ENCODE measurements at places on chromosomes 3 and 15.

DNA sequence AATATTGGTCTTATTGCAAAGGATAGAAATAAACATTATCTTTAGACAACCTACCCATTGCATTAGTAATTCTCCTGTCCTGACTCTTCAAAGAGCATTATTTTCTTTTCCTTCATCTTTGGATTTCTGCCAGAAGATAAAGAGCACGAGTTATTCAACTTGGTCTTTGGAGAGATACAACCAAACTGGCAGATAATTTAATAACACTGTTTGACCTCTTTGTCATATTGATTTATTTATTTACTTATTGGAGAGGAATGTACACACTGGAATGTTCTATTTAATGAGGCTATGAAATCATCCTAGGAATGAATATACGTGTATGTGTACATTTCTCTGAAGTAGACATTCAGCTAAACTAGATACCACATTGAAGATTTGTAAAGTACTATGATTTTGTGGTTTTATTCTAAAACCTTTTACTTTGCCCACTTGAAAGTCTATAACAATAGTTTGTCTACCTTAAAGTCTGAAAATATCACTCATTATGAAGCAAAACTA, 462.1 kb downstream of the C3orf38 start:
- DNase-seq = no peak

GRCh38 chr15:80758130-80758745, 20.9 kb upstream of the CEMIP start:
- no peak for DNase-seq

DNA sequence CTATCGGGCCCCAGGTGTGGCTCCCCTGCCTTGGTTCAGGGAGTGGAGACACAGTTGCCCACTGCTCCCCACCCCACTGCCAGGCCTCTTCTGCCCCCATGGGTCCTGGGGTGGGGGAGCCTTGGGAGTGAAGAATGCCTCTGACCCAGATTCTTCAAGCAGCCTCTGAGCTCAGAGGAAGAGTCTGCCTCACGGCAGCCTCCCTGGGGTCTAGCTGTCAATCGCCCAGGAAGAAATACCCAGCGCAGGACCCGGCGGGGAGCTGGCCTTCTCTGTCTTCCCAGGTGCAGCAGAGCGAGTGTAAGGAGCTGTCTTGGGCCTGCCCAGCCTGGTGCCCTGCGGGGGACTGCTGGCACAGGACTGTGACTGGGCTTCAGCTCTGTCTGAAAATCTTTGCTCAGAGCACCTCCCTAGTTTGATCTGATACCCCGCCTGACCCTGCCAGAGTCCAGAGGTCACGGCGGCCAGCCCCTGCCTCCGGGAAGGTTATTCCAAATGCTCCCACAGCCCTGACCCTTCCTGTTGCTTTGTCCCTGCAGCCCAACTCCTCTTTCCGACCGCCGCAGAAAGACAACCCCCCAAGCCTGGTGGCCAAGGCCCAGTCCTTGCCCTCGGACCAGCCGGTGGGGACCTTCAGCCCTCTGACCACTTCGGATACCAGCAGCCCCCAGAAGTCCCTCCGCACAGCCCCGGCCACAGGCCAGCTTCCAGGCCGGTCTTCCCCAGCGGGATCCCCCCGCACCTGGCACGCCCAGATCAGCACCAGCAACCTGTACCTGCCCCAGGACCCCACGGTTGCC, 11.0 kb downstream of the ANKRD63 start:
- no peak for DNase-seq

- DNase-seq = no peak
Observed at GRCh38 chr3:14768881-14769280, 49.9 kb upstream of the FGD5 start.

DNA sequence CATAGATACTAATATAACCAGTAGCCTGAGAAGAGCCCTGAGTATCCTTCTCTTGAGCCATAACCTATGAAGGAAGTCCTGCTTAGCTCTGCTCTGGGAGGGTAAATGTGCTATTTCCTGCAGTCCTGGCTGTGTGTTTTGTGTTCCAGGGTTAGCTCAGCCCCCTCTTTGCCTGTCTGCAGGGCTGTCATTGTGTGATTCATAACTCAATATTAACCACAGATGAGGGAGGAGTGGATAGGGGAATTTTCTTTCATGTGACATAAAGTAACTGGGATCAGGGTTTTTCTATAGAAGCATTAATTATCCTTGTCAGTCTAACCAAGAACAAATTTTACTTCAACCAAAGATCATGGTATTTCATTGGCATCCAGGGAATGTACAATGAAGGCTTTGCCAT, 183.3 kb upstream of the ZBTB20 start:
- DNase-seq = no peak

GRCh38 chr3:187465503-187465902, 97.3 kb downstream of the RTP4 start:
- no peak for DNase-seq
